NCI-H460 (cell line): ENCODE measurements at places on chromosomes 1 and 21. TPM values are rescaled to one million over a fixed set of nuclear protein-coding genes. Genes with fewer than 3 reads are reported as not detected.

Gene VCAM1
- total RNA-seq, result not detected in 2 replicates

- DNase-seq, result no peak
Measured at GRCh38 chr1:226402739-226403165, 5.1 kb downstream of the PARP1 start.

GRCh38 chr1:15090373-15090772, 63.2 kb upstream of the TMEM51 start:
- no peak for DNase-seq

- no peak for DNase-seq
Measured at GRCh38 chr1:115456441-115456961, 118.5 kb upstream of the NGF start.

- no peak for DNase-seq
Measured at GRCh38 chr1:218867066-218867465, 306.6 kb upstream of the LYPLAL1 start.
